ENCODE measurements at places on chromosomes 4 and X.

DNA sequence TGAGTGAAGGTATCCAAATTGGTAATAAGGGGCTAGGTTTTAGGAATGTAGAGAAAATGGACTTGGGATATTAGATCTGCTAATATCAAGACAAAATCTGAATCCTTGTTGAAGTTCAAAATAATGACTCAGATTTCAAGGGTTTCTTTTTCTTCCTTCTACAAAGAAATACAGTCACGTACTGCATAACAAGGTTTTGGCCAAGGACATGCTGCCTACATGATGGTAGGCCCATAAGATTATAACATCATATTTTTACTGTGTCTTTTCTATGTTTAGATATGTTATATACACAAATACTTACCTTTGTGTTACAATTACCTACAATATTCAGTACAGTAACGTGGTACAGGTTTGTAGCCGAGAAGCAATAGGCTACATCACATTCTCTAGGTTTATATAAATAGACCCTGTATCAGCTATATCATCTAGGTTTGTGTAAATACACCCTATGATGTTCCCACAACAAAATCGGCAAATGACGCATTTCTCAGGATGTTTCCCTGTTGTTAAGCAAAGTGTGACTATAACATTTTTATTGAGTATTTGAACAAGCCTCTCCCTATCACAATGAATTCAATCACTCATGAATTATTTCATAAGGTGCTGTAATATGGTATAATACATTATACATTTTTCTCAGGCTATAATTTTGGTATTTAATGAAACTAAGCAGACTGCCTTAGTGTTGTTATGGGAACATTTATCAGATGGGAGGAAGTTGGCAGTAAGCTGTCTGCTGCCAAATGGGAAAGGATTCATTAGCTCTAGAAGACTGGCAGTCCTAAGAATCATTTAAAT, 186.3 kb downstream of the PPP3CA start:
- DNase-seq = no peak

DNA sequence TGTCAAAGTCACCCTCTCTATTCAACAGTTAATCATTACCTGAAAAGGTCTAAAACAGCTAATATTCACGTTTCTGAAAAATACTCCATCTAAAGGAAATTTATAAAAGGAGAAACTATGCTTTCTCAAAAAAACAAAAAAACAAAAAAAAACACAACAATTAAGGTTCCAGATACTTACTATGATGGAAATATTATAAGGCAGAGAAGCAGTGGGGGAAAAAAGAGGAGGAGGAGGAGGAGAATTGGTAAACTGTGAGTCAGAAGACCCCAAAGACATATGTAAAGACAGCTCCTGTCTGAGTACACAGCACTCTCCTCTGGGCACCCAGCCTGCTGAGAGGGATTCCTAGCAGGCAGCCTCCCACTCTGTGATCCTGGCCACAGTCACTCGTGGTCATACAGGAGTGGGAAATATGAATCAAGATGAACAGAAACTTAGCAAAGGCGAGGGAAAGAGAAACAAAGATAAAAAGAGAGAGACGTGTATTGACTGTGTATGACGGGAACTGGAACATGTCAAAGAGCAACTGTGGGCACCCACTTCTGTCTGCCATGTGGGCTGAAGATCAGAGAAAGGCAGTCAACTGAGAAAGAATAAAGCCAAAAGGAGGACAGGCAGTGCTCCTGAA, 12.5 kb downstream of the KLHL15 start:
- DNase-seq = no peak

DNA sequence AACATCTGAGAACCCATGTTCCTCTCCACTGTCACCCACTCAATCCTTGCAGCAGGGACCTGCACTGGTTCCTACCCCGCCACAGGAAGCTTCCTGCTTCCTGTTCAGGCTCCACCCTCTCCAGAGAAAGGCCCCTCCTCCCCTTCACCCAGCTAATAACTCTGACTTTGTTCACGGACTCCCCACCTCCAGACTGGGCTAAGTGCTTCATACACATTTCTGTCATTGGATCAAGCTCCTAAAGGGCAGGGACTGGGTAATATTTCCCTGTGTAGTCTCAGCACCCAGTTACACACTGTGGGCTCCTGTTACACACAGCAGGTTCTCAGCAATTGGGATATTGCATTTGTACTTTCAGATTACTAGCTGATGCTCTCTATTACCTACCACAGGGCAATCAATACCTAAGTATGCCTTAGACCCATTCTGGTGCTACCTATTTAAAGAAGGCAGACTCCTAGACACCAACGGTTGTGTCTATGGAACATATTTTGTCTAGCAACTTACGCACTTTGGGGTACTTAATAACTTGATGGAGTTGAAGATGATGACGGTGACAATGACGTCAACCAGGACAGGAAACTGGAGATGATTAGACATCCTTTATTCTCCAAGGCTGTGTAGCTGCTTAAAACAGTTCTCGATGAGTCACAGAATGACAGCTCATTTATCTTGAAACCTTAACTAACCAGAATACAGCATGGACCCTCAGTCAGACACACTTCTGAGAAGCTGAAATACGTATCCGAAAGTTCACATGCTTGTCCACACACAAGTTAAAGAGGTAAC, 58.1 kb downstream of the MAML3 start:
- peak; percentile 11 for DNase-seq

DNA sequence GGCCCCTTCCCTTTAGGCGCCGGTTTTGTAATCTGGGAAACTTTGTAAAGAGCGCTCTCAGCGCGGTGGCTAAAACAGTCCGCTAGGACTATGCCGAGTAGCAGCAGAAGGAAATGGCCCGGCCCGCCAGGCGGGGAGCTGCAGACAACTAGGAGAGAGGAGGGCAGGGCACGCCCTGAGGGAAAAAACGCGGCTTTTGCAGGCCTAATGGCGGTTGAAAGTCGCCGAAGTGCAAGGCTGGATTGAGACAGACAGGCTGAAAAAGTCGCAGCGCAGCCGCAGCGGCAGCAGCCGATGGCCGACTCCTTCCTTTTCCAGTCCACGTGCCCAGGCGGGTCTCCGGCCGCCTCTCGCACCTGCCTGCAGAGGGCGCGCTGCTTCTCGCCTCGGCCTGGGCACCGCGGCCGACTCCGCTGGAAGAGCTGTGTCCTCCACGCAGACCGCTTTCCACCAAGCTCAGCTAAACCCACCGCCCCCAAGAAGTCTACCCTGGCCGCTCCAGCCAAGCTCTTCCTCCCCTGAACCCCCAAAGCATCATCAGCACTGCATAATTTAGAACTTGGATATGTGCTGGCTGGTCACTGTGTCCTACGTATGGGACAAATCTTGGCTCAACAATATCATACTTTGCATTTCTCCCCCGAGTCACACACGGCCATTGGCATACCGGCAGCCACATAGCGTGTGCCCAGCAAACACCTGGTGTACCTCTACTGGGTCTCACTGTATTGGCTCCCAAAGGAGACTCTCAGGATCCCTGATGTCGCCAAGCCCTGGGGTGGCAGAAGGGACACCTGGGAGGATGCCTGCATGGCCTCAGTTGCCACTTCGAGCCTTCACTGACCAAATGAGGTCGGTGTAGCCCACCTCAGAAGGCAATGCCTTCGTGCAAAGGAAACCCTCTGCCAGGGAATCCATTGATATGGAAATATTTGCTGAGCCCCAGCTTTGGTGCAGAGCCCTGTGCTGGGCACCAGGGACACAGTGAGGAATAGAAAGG, 14.5 kb downstream of the SLC25A5 start:
- peak; percentile 37 for DNase-seq

Measured in activated T-helper 1 cell treated with Interleukin-2 at 50 U/mL for 16 hours (primary cell).